ENCODE measurements at places on chromosomes 1 and 21. TPM values are rescaled to one million over a fixed set of nuclear protein-coding genes. Genes with fewer than 3 reads are reported as not detected.

GRCh38 chr1:222064388-222065211, 322.7 kb upstream of the DUSP10 start:
- no peak for DNase-seq

GRCh38 chr21:32993894-32994293, 31.8 kb upstream of the OLIG2 start:
- no peak for DNase-seq

INSRR gene
- total RNA-seq: not detected

LCE2B gene
- total RNA-seq: not detected

GRCh38 chr1:21904454-21904703, 32.7 kb downstream of the HSPG2 start:
- DNase-seq: no peak

DNA sequence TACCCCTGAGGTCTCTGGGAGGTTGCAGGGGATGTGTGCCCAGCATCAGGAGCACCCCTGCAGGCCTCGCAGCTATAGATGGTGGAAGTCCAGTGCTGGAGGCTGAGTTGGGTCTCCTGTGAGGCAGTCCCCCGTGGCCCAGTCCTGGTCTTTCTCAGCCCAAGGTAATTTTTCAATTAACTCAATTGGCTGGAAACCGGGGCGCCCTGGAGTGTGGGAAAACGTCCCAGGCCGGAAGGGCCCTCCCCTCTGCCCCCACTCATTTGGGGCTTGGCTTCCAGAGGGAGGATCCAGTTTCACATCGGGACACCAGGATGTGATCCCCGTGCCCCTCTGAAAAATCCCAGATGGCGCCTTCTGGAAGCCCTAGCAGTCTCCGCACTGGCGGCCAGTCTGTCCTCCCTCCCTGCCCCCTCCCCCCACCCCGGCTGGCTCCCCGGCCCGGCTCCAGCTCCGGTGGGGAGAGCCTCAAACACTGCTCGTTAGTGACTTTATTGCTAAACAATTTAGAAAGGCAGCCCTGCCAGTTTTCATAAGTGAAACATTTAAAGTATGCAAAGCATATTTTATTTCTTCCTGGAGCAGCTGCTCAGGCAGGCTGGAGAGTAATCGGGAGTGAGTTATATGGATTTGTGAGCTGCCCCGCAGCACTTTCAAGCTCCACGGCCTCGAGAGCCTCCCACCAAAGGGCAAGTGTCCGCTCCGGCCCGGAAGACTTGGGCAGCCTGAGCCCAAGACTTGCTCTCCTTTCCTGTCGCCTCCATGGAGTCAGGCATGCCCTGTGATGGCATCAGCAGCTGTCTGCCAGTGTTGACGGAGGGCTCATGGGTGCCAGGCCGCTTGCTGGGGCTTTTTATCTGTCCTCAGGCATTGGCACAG, 208.2 kb upstream of the TMEM51 start:
- no peak for DNase-seq

DNA sequence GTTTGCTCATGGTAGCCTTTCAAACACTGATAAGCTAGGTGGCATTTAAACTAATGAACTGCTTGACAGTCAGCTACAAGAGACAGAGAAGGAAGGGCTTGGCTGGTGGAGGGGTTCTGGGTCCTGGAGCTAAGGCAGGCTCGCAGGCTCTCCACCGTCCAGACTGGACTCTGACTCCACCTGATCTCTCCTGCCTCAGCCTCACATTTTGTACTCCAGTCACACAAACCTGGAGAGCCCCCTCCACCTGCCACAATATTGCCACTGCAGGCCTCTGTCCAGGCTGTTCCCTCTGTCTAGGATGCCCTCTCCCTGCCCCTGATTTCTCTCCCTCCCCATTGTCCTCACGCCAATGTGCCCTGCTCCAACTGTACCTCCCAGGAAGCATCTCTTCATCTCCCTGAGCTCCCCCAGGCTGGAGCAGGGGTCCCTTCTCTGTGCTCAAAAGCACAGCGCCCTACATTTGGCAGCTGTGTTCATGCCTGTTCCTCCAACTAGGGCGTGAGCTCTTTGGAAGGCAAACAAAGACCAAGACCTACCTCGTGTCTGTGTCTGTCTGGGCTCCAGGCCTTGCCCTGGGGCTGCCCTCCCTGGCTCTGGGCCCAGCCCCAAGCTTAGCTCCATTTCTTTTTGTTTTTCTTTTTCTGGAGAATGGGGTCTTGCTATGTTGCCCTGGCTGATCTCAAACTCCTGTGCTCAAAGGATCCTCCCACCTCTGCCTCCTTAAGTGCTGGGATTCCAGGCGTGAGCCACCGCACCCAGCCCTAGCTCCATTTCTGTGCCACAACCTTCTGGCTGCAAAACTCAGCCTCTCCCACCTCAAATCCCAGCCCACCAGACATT, 2.9 kb downstream of the TIE1 start:
- DNase-seq: no peak

PCSK9 gene
- 0.25 TPM for total RNA-seq

Data from vagina (tissue), 2 donors.